ENCODE measurements at places on chromosomes 2 and 18. TPM values are rescaled to one million over a fixed set of nuclear protein-coding genes. Genes with fewer than 3 reads are reported as not detected.

TMEM169 gene
- 1.1 TPM for total RNA-seq

CNRIP1 gene
- total RNA-seq, result 0.81 TPM

C2orf80 gene
- total RNA-seq, result not detected

CYP27A1 gene
- 14.3 TPM for total RNA-seq

KCNF1 gene
- 3.0 TPM for total RNA-seq

ERICH2 gene
- total RNA-seq, result not detected

SERPINB13 gene
- total RNA-seq, result not detected
